ENCODE measurements at places on chromosomes 4 and X. TPM values are rescaled to one million over a fixed set of nuclear protein-coding genes. Genes with fewer than 3 reads are reported as not detected.

GRIA3 gene
- not detected for total RNA-seq

PPP1R2C gene
- total RNA-seq = not detected

CYSLTR1 gene
- 7.8 TPM for total RNA-seq

BTK gene
- 0.41 TPM for total RNA-seq

PRPS2 gene
- total RNA-seq = 110 TPM

CLIC2 gene
- total RNA-seq = 0.64 TPM

GTPBP6 gene
- 61.6 TPM for total RNA-seq

HS6ST2 gene
- 1.8 TPM for total RNA-seq

NAP1L2 gene
- total RNA-seq = 1.9 TPM

ZNF595 gene
- total RNA-seq = 7.7 TPM

OTUD6A gene
- not detected for total RNA-seq

TREX2 gene
- 1.0 TPM for total RNA-seq

MAGEA12 gene
- not detected for total RNA-seq

ZMAT1 gene
- total RNA-seq = 1.7 TPM

SLC9B1 gene
- total RNA-seq = 1.4 TPM

XG gene
- total RNA-seq = 0.51 TPM

GLOD5 gene
- total RNA-seq = not detected

MGARP gene
- 0.31 TPM for total RNA-seq

PDCL2 gene
- not detected for total RNA-seq

TMPRSS11A gene
- not detected for total RNA-seq

EMCN gene
- not detected for total RNA-seq

NWD2 gene
- not detected for total RNA-seq

FAM241A gene
- total RNA-seq = 2.6 TPM

ABCG2 gene
- total RNA-seq = 0.74 TPM

MSL3 gene
- 38.4 TPM for total RNA-seq

GRK4 gene
- 2.9 TPM for total RNA-seq

CXCL10 gene
- 1.2 TPM for total RNA-seq

ASB12 gene
- not detected for total RNA-seq

NLRP2B gene
- total RNA-seq = not detected

LONRF3 gene
- 5.1 TPM for total RNA-seq

LEF1 gene
- 205 TPM for total RNA-seq

SLC4A4 gene
- 0.12 TPM for total RNA-seq

CNGA1 gene
- total RNA-seq = 0.55 TPM

ZNF718 gene
- total RNA-seq = 8.9 TPM

PRICKLE3 gene
- total RNA-seq = 22.8 TPM

ARHGAP6 gene
- total RNA-seq = not detected

TAF7L gene
- not detected for total RNA-seq

SMIM10 gene
- 0.39 TPM for total RNA-seq

SAGE1 gene
- total RNA-seq = not detected
